Peyer's patch (tissue), 4 donors: ENCODE measurements at places on chromosomes 13 and 19.
A peak's percentile ranks its signal among the peaks of the same experiment; 100 is the strongest.

DNA sequence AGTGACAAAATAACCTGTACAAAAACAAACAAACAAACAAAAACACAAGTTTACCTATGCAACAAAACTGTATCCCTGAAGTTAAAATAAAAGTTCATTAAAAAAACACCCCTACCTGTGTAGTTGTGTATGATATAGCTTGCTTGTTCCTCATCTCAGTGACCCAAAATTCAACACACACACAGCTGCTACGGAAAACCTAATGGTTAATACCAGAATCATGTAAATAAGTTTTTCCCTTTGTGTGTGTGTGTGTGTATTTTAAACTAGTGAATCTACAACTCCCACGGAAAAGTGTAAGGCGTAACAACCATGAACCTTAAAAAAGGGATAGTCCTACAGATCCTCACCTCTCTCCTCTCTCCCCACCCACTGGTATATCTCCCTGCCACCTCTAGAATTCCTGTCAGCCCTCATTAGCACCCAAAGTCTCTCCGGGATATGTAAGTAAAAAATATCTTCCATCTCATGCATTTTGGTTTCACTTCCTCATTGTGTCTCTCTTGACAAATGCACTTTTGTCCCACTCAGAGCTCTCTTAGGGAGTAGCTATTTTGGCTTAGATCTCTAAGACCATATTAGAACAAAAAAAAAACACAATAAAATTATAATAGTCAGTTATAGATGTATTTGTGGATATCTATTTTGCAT lies 2236.5 kb downstream of the PCDH9 start:
- no peak for DNase-seq

DNA sequence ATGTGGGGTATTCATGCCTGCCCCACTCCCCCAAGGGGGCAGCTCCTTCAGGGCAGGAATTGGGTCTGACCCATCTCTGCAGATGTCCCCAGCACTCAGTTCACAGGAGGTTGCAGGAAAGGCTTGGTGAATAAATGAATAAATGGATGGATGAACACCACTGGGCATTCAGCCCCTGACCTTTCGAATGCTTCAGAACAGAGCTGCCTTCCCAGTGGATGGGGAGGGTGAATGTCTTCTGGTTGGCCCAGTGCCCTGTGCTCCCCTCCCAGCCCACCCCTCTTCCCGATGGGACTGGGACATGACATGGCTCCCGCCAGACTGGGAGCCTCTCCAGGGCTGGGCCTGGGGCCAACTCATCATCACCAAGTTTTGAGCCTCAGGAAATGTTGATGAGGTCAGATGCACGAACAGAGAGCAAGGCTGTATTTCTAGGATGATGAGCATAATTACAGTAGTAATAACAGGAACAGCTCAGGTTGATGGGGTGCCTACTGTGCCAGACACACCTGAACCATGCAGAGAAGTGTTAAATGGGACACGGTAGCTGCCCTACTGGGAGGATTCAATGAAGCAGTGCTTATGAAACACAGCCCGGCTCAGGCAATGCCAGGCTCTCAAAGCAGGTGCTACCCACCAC lies 25.7 kb downstream of the VRK3 start:
- no peak for DNase-seq

- no peak for DNase-seq
Measured at GRCh38 chr13:29993716-29994488, 143.5 kb upstream of the UBL3 start.

- DNase-seq = no peak
Measured at GRCh38 chr13:27636589-27637288, 15.0 kb downstream of the POLR1D start.

GRCh38 chr13:27522847-27523246 lies 72.5 kb upstream of the MTIF3 start:
- no peak for DNase-seq

GRCh38 chr13:53694814-53695532 lies 666.4 kb downstream of the OLFM4 start:
- no peak for DNase-seq

DNA sequence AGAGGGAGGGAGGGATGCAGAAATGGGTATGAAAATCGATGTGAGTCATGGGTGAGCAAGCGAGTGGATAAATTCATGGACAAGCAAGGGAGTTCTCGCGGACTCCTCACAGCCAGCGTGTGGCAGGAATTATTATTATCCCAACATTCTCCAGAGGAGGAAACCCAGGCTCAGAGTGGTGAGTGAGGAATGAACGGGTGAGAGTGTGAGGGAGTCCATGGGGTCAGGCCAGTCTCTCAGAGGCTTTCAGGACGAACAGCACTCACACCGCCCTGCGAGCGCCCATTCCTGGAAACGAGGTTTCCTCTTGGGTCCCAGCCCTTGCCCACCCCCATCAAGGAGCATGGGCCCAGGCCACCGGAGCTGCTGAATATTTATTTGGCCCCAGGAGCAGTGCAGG lies 6.3 kb upstream of the DNAAF3 start:
- DNase-seq = no peak

GRCh38 chr13:93378184-93378583 lies 151.6 kb downstream of the GPC6 start:
- no peak for DNase-seq

DNA sequence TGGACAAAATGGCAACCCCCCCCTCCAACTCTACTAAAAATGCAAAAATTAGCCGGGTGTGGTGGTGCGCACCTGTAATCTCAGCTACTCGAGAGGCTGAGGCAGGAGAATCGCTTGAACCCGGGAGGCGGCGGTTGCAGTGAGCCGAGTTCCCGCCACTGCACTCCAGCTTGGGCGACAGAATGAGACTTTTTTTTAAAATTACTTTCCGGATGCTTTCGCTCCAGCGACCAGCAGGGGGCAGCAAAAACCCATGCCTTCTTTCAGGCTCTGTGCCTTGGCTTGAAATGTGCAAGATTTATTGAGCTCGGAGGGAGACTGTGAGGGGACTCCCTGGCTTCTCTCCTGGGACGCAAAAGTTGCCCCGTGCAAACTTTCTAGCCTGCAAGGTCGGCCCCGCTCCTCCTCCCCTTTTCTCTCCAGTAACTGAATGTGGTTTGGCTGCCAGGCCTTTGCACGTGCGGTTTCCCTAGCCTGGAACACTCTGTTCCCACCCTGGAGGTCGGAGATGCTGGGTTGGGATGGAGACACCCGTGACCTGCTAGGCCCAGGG lies 61.4 kb upstream of the NFIC start:
- DNase-seq = peak; percentile 82

DNA sequence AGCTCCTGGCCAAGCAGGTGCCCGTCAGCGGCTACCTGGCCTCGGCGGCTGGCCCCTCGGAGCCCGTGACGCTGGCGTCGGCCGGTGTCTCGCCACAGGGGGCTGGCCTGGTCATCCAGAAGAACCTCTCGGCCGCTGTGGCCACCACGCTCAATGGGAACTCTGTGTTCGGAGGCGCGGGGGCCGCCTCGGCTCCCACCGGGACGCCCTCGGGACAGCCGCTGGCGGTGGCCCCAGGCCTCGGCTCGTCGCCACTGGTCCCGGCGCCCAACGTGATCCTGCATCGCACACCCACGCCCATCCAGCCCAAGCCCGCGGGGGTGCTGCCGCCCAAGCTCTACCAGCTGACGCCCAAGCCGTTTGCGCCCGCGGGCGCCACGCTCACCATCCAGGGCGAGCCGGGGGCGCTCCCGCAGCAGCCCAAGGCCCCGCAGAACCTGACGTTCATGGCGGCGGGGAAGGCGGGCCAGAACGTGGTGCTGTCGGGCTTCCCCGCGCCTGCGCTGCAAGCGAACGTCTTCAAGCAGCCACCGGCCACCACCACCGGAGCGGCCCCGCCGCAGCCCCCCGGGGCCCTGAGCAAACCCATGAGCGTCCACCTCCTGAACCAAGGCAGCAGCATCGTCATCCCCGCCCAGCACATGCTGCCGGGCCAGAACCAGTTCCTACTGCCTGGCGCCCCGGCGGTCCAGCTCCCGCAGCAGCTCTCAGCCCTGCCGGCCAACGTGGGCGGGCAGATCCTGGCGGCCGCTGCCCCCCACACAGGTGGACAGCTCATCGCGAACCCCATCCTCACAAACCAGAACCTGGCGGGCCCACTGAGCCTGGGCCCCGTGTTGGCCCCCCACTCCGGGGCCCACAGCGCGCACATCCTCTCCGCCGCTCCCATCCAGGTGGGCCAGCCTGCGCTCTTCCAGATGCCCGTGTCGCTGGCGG lies 33.0 kb upstream of the EHD2 start:
- no peak for DNase-seq

- no peak for DNase-seq
Measured at GRCh38 chr13:75566658-75567057, 17.1 kb downstream of the UCHL3 start.

GRCh38 chr13:89458456-89458855 lies 1787.3 kb downstream of the SLITRK5 start:
- DNase-seq = no peak

DNA sequence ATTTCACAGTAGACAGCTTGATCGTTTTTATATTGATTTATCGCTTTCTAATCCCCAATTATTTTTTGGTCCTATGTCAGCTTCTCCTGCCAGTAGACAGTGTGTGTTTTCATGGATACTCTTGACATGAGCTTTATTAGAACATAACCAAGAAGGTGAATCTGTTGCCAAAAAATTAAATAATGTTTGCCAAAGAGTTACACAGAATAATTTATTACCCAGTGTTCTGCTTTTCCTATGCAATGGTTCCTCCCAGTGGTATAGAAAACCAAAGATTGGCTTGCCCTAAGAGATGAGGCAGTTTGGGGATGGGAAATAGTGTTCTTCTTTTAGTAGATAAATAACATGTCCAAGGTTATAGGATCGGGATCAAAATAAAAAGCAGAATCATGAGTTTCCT lies 8.5 kb upstream of the FRY start:
- DNase-seq = no peak

GRCh38 chr13:113159701-113160100 lies 1.3 kb downstream of the PROZ start:
- DNase-seq = no peak

DNA sequence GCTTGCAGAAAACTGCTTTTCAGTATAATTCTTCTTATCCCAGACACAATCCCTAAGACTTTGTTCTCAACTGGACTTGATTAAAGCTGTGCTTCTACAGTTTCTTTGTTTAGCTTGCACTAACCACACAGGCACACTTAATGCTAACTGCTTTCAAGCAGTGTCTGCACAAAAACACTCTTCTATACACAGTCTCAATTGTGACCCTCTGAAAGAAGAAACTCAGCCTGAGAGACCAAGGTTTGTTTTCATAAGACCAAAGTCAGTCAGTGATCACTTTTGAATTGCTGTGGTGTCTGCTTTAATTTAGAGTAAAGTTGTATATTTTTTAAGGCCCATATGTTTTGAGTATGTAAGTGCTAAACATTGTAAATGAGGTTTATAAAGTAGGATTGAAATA lies 431.2 kb downstream of the KCTD12 start:
- DNase-seq = no peak

- no peak for DNase-seq
Measured at GRCh38 chr13:40408602-40409001, 257.8 kb downstream of the FOXO1 start.

DNA sequence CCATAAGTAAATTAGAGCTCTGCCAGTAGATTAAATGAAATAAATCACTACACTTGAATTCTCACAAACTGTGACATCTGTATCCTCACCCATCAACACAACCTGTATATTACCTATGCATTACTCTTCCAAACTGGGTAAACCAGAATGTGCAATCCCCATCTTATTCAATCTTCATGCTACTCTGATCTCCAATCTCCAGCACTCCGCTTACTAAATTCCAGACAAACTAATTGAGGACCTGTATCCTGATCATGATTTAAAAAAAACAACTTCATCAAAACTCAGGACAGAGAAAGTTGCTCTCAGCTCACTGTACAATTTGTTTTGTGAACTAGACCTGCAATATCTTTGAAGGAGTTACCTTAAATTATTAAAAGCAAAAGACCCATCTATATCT lies 74.4 kb downstream of the FOXO1 start:
- DNase-seq = no peak

- no peak for DNase-seq
Measured at GRCh38 chr13:109778102-109778542, 8.3 kb downstream of the IRS2 start.

DNA sequence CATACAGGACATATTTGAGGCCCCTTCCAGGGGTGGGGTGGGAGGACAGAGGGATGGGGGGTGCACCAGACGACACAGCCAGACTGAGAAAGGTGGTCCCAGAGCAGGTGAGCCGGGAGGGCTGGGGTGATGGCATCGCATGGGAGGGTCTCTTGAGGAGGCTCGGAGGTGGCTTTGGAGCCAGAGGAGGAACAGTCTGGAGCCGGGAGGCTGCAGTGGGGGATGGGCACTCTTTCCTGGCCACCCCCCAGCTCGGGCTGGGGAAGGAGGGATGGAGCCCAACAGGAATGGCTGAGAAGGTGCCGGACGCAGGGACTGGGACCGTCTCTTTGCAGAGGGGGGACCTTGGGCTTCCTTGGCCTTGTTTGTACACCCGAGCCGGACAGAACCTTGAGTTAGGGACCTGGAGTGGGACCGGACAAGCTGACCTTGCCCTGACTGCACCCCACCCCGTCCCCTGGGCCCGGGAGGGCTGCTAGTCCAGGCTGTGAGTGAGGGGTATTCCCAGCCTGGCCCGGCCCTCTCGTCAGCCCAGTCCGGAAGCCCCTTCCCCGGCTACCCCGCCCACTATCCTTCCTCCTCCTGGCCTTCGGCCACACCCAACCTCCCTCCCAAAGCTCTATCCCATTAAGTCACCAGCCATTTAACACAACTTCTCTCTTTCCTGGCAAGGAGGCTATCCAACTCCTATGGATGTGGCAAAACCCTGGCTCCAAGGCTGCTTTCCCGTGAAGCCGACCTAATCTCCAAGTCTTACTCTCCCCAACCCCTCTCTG lies 816 bp upstream of the TBXA2R start:
- no peak for DNase-seq

DNA sequence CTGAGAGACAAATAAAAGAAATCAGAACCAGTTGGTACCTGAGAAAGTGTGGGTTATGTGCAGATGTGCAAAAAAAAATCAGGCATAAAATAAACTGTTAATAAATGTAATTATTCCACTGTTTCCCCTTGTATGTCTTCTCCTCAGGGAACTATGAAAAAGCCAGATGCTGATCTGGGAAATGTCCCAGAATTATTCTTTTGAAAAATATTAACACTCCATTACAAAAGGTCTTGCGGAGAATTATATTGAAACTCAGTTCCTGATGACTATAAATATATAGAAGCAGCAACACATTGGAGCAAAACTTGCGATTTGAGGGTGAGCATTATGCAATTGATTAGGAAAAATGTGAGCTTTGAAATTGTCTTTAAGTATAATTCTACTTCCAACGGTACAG lies 433.3 kb upstream of the KLF12 start:
- no peak for DNase-seq

DNA sequence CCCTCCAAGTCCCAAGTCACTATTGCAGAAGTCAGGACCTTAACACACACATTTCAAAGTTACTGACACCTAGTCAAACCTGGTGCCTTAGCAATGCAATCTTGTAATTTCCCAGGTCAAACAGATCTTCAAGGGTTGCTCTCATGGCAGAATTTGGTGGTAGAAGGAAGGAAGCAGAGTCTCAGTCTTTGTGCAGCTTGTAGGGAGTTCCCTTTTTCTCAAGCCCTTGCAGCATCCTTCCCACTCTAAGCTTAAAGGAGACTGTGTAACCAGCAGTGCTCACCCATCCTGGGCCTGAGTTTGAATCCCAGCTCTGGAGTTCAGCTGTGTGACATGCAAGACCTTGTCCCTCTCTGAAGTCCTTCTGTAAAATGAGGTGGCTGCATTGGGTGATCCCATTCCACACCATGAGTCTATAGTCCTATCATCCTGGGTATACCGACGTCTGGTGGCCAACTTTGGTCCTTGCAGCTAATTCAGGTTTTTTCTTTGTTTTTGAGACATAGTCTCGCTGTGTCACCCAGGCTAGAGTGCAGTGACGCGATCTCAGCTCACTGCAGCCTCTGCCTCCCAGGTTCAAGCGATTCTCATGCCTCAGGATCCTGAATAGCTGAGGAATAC lies 9.8 kb downstream of the SIGLEC10 start:
- DNase-seq = peak; percentile 50
